ENCODE measurements at places on chromosomes 2 and 18.

DNA sequence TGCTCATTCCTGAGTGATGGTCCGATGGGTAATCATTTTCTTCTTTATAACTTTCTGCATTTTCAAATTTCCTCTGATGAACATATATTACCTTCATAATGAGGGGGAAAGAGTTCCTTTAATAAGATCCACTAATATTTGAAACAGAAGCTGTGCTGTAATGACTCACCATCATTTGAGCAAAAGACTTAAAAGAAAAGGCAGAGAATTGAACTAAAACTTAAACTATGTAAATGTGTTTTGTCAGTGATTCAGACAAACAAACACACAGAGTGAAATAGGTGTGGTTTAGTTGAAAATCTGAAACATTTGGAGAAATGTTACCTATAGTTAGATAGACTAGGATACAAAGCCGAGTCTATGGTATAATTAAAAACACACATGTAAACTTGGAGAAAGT is 209.6 kb downstream of the STK39 start:
- no peak for DNase-seq

- DNase-seq: no peak
These were observed 37.6 kb downstream of the CCBE1 start for GRCh38 chr18:59659508-59660170.

- DNase-seq: no peak
These were observed 76.7 kb downstream of the PTGR3 start for GRCh38 chr18:75132098-75132870.

GRCh38 chr2:125371867-125372266 is 1284.1 kb upstream of the GYPC start:
- no peak for DNase-seq

- no peak for DNase-seq
These were observed 65.7 kb upstream of the BCL2L11 start for GRCh38 chr2:111054791-111055691.

Data from activated CD8-positive, alpha-beta memory T cell treated with anti-CD3 and anti-CD28 coated beads, Interleukin-2, amount 50 U/mL, for 4 hours (primary cell).